ENCODE measurements at places on chromosomes 5 and 9. TPM values are rescaled to one million over a fixed set of nuclear protein-coding genes. Genes with fewer than 3 reads are reported as not detected.

The SLCO6A1 gene
- total RNA-seq, result not detected

DNA sequence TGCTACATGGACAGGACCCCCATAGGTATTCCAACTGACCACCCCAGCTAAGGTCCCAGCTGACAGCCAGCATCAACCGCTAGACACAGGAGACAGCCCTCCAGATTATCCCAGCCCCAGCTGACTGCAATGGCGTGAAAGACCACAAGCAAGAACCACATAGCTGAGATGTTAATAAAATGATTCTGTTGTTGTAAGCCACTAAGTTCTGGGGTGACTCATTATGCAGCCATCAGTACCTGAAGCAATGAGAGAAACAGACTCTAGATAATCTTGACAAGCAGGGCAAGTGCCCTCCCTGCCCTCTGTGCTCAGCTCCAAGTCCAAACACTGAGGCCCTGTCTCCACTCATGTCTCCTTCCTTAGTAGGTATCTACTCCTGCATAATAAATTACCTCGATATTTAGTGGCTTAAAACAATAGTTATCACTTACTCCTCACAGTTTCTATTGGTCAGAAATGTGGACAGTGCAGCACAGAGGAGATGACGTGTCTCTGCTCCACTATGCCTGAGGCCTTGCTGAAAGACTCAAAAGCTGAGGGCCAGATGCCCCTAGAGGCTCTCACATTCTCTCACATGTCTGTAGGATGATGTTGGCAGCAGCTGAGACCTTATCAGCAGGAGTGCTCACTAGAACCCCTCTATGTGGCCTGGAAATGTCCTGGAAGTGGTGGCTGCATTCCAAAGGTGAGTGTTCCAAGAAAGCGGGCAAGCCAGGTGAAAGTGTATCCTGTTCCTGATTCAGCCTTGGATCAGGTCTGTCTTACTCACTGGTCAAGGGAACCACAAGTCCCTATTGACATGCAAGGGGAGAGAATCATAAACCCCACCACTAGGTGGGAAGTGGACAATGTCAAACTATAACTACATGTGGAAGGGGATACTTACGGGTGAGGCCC is 2.5 kb downstream of the MGAT1 start:
- no peaks in the 10 kb centered on the region for H3K27me3 ChIP-seq
- peaks cover 74% of the 10 kb centered on the region for H3K4me1 ChIP-seq
- H3K27ac ChIP-seq, result peak overlapping the region; percentile 96

GRCh38 chr9:93297659-93298497 is 113.9 kb downstream of the WNK2 start:
- H3K4me1 ChIP-seq, result no peaks in the 10 kb centered on the region
- no peak for DNase-seq
- peaks cover 16% of the 10 kb centered on the region for H3K27me3 ChIP-seq
- H3K27ac ChIP-seq, result no peak overlapping the region

DNA sequence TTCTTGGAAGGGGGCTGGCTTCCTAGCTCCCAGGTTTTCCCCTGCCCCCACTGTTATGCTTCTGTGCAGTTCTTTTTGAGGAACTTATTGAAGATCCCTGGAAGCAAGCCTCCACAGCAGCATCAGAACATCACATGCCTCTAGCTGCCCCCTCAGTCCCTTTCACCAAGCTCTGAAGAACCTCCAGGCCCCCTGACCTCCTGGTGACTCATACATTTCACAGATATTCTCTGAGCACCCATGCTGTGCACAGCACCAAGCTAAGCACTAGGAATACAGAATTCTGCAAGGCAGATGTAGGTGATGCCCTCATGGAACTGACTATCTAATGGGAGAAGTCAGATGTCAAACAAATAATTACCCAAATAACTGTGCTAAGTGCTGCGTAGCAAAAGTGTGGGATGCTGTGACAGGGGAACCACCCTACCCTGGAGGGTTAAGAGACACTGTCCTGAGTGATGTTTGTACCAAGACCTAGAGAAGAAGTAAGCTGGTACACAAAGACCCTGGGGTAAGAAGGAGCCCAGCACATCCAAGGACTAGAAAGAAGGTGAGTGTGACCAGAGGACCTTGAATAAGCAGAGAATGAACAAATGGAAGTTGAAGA is 213.7 kb upstream of the NR4A3 start:
- no peak overlapping the region for H3K4me3 ChIP-seq
- no peak overlapping the region for H3K27ac ChIP-seq
- H3K27me3 ChIP-seq, result peaks cover 8% of the 10 kb centered on the region
- no peaks in the 10 kb centered on the region for H3K4me1 ChIP-seq

DNA sequence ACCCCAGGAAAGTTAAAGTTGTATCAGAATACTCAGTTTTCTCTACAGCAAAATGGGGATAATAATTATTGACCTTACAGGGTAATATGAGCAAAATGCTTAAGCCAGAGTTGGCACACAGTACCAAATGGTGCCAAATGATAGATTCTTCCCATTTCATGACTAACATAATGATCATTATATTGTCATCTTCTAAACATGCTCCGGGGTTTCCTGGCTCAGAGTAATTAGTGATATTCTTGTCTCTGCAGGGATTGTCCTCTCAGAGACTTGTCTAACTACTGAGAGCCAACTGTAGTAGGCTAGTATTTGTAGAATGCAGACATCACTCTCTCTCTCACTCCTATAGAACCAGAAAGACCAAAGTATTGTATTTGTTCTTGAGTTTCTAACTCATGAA is 25.2 kb upstream of the PPP2R2B start:
- DNase-seq, result no peak
- H3K27me3 ChIP-seq, result 0 out of 2 replicates have a peak, but pooled peaks cover 1% of the 10 kb centered on the region
- no peak overlapping the region for H3K27ac ChIP-seq

The TAF11L10 gene
- total RNA-seq, result not detected

The S100Z gene
- total RNA-seq, result not detected

GRCh38 chr9:131277287-131277909 is 1.1 kb upstream of the FAM78A start:
- no peak overlapping the region for H3K4me3 ChIP-seq
- DNase-seq, result no peak
- H3K27ac ChIP-seq, result no peak overlapping the region
- H3K36me3 ChIP-seq, result 0 out of 2 replicates have a peak, but pooled peaks cover 4% of the 10 kb centered on the region

- peak; percentile 43 for DNase-seq
- no peak overlapping the region for H3K27ac ChIP-seq
- H3K4me1 ChIP-seq, result peaks cover 43% of the 10 kb centered on the region
- H3K4me3 ChIP-seq, result no peak overlapping the region
- no peaks in the 10 kb centered on the region for H3K27me3 ChIP-seq
Measured at GRCh38 chr5:98568336-98568735, 205.1 kb upstream of the RGMB start.

The FOXD4 gene
- 0.18 TPM for total RNA-seq

DNA sequence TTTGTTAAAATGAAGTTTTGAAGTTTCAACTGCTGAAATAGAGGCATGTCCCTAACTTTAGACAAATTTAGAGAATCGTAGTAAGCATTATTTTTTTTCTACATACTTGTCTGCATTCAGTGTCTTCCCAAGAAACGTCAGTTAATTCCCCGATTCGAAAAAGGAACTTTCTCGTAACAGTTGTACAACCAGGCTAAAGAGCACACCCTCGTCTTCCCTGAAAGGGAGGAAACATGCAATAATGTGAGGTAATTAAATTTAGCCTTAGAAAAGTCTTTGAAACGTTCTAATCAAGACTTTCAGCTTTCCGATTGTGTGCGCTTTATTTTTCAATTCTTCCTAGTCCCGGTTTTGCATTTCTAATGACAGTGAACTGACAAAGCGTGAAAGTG is 374 bp upstream of the SLC1A3 start:
- H3K27ac ChIP-seq, result peak overlapping the region; percentile 29
- H3K27me3 ChIP-seq, result peaks cover 17% of the 10 kb centered on the region
- no peaks in the 10 kb centered on the region for H3K36me3 ChIP-seq

- DNase-seq, result no peak
- H3K27ac ChIP-seq, result no peak overlapping the region
- no peaks in the 10 kb centered on the region for H3K27me3 ChIP-seq
- H3K4me3 ChIP-seq, result peak overlapping the region; percentile 81
- peaks cover 13% of the 10 kb centered on the region for H3K4me1 ChIP-seq
Measured at GRCh38 chr9:137077758-137078693, 709 bp downstream of the UAP1L1 start.

DNA sequence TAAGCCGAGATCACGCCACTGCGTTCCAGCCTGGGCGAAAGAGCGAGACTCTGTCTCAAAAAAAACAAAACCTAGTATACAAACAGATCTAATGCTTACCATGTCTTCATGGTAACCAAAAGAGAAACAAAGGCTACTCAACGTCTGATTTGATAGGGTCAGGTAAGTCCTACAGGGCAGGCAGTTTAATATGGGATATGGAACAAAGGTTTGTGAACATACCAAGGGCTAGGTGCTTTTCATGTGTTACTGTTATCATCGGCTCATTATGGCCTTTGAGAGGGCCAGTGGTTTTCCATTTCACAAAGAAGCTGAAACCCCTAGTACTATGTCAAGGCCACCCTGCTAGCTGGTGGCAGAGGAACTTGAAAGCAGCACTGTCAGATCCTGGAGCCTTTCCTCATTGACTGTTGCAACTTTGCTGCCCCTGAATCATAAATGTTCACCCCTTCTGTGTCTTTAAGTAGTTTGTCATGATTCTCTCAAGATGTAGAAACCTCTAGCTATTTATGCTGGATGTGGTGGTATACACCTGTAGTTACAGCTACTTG is 5.1 kb downstream of the IQGAP2 start:
- no peak for DNase-seq
- H3K27me3 ChIP-seq, result peaks cover 36% of the 10 kb centered on the region
- peaks cover under 1% of the 10 kb centered on the region for H3K4me1 ChIP-seq

DNA sequence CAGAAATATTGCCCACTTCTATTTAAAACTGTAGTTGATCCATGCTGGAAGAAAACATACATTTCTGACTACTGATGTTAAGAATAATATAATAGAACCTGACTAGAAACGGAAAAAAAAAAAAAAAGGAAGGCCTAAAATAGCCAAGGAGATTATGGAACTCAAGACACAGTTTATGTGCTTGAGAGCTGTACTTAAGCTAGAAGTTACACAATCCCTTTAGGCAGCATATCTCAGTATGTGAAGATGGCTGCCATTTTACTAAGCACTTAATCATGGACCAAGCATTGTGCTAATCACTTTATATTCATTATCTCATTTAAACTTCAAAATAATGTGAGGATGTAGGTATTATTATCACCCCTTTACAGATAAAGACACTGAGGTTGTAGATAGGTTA is 73.0 kb upstream of the NR4A3 start:
- no peak for DNase-seq
- no peaks in the 10 kb centered on the region for H3K36me3 ChIP-seq
- peaks cover 3% of the 10 kb centered on the region for H3K27me3 ChIP-seq
- no peak overlapping the region for H3K4me3 ChIP-seq
- H3K4me1 ChIP-seq, result peaks cover 15% of the 10 kb centered on the region
- H3K27ac ChIP-seq, result no peak overlapping the region
